ENCODE measurements at places on chromosomes 1 and 21.

GRCh38 chr1:67175530-67176087, 9.4 kb downstream of the IL23R start:
- DNase-seq: no peak

DNA sequence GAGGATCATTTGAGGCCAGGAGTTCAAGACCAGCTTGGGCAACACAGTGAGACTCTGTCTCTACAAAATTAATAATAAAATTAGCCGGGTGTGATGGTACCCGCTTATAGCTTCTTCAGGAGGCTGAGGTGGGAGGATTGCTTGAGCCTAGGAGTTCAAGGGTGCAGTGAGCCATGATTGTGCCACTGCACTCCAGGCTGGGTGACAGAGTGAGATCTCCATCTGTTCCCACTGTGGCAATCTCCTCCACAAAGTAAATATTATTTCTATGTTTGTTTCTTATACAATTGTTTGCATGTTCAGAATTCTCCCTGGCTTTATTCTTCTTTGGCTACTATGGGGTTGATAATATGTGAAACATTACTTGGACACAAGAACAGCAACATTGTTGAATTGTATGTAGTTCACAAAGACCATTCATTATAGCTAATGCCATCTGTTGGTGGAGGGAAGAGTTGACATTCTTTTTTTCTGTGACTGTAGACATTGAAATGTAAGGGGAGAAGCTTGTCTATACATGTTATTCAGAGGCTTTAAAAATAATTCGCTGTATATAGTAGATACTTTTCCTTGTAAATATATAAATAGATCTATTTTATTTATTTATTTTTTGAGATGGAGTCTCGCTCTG, 47.8 kb upstream of the SRSF10 start:
- DNase-seq: no peak

- no peak for DNase-seq
These were observed 1388.1 kb downstream of the AMY1C start for GRCh38 chr1:105137543-105138457.

- no peak for DNase-seq
These were observed 6.1 kb upstream of the RLF start for GRCh38 chr1:40155135-40155534.

DNA sequence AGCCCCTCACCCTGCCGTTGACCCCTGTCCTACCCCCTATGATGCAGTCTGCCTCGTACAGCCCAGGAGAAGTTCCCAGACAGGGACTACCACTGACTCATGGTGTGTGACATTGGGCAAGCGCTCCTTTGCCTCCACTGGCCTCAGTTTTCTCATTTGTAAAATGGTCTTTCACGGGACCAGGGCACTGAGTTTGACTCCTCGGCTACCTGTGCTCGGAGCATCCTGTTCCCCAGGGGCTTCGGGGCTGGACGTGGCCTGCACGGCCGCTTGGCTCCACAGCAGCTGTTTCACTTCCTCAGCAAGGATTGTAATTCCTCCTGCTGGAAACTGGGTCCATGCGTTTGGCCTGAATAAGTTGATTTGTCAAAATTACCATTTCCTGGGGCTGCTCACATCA, 277.3 kb downstream of the MATN1 start:
- DNase-seq: no peak

DNA sequence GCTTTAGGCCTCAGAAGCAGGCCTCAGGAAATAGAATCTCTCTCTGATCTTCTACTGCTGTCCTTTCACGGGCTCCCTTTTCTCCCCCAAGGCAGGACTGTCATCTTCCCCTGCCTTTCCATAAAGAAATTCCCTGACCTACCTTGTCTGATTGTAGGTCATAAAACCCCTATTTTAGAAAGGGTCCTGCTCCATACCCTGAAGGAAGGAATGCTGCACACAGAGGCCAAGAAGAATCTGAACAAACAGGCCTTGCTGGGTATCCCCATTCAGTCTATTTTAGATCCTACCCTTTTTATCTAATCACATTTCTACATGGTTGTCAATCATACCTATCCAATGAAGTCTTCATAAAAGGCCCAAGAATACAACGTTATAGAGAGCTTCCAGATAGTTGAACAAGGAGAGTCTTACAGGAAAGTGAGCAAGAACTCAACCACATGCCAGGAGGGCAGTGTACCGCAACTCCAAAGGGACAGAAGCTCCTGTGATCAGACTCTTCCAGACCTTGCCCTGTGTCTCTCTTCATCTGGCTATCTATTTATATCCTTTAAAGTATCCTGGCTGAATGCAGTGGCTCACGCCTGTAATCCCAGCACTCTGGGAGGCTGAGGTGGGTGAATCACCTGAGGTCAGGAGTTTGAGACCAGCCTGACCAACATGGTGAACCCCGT, 93.1 kb downstream of the SLC16A1 start:
- no peak for DNase-seq

DNA sequence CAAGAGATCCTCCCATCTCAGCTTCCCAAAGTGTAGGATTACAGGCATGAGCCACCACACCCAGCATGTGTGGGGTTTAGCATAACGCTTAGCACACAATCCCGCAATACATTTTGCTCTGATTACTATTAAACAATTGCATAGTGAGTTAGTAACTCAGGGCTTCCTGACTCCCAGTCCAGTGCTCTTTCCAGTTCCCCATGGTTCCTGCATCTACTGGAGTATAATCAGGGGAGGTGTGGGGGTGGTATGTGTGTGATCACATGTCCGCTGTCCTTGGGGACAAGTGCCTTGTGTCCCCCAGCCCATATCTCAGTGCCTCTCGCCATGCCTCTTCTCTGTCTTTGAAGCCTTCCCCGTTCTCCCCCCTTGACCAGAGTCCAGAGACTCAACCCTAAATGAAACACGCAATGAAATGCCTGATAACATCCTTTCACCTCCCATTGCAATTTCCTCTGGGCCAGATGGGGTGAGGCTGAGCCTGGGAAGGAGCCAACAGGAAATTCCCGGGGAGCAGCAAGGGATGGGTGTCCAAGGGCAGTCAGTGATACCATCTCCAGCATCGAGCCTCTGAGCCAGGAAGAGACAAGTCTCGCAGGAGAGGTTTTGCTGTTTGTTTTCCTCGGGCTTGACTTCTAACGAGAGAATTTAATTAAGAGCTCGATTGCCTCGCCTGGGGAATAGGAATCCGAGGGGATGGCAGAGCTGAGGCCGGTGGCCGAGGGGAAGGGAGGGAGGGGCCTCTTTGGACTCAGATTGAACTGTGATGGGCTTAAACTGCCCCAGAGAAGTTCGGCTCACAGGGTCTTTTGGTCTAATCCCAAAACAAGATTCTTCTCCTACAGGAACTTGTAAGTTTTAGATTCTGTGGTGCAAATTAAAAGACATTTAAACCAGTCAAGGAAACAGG, 7.7 kb upstream of the HTR1D start:
- DNase-seq: no peak

- no peak for DNase-seq
These were observed 63.4 kb downstream of the KCNAB2 start for GRCh38 chr1:6108937-6109614.

DNA sequence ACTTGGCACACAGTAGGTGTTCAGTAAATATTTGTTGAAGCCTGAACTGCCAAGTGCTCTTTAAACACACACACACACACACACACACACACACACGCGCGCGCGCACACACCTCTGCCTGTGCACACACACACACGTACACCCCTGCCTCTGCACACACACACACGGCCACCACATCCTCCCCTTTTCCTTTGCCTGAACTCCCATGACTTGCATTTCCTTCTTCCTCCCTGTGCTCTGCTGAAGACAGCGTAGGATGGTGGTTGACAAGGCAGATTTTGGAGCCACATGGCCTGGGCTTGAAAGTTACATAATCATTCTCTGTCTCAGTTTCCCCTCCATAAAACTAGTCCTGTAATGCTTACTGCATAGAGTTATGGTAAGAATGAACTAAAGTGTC, 712.3 kb downstream of the PTPRU start:
- no peak for DNase-seq

DNA sequence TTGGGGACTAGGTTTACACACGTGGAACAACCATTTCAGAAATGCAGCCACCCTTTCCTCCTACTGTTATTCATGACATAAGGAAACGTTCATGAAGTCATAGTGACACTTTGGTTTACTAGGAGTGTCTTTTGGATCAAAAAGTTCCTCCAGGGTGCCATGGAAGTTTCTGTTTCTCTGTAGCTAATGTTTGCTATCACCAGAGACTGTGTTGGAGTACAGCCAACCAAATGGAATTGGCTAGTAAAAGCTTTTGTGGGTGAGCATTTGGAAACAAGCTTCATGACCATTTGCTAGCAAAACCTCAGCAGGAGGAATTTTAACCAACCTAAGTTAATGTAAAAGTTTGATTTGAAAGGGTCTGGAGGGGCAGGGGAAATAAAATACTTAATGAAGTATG, 43.9 kb upstream of the ADGRL2 start:
- DNase-seq: no peak

- no peak for DNase-seq
These were observed 306.5 kb downstream of the HHIPL2 start for GRCh38 chr1:222241410-222241809.

- no peak for DNase-seq
These were observed 25.0 kb upstream of the RD3 start for GRCh38 chr1:211517006-211517405.

DNA sequence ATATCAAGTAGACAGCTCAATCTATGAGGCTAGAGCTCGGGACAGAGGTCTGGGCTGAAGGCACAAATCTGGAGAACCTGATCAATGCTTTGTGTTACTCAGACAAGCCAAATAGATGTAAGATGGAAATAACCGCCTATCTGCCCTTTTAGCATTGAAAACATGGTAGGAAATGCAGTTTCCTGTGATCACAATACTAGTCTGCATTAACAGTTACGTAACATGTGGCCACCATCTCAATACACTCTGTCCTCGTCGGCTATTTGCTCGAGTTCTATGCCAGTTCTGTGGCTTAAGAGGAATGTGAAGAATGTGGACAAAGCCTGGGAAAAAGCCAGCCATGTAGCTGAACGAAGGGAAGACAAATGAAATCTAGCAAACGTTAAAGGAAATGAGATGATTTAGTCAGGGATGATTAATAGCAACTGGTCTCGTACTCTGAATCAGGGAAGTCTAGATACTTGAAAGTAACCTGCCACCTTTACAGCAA, 73.3 kb downstream of the HSF2BP start:
- no peak for DNase-seq

DNA sequence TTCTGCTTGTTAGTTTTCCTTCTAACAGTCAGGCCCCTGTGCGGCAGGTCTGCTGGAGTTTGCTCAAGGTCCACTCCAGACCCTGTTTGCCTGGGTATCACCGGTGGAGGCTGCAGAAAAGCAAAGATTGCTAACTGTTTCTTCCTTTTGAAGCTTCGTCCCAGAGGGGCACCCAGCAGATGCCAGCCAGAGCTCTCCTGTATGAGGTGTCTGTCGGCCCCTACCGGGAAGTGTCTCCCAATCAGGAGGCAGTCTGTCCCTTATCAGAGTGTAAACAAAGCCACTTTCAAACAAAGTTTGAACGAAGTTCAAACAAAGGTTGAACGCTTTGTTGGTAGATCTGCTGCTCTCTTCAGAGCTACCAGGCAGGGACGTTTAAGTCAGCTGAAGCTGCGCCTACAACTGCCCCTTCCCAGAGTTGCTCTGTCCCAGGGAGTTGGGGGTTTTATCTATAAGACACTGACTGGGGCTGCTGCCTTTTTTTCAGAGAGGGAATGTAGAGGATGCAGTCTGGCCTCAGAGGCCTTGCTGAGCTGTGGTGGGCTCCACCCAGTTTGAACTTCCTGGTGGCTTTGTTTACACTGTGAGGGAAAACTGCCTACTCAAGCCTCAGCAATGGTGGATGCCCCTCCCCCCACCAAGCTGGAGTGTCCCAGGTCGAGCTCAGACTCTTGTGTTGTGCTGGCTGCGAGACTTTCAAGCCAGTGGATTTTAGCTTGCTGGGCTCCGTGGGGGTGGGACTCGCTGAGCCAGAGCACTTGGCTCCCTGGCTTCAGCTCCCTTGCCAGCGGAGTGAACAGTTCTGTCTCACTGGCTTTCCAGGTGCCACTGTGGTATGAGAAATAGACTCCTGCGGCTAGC, 401.8 kb downstream of the SRGAP2C start:
- DNase-seq: no peak

- DNase-seq: no peak
These were observed 4.9 kb downstream of the AHDC1 start for GRCh38 chr1:27598902-27599528.

DNA sequence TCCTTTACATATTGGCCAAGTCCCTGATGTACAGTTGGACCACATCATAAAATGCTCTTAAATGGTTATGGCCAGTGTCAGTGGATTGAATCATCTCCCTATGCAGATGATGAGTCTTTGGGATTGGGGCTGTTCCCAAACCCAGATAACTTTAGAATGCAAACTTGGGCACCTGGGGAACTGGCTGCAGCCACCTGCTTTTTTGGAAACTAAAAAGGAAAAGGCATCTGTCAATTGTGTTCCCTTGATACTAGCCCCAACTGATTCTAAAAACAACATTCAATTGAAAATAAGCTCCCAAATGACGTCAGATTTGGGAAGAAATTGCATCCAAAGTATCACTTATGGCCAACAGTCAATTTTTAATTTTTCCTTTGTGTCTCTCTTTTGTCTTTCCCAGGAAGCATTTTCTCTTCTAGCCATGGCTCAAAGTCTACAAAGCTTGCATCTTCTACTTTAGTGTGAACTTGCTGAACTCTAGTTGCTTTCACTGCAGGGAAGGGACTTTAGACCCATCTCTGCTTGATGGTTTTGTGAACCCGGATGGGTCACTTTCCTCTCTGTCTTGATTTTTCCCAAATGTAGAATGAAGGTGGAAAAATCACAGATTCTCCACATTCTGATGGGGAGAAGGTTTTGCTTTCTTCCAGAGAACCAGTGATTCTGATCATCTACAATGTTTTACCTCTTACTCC, 402.3 kb upstream of the USP24 start:
- DNase-seq: no peak

DNA sequence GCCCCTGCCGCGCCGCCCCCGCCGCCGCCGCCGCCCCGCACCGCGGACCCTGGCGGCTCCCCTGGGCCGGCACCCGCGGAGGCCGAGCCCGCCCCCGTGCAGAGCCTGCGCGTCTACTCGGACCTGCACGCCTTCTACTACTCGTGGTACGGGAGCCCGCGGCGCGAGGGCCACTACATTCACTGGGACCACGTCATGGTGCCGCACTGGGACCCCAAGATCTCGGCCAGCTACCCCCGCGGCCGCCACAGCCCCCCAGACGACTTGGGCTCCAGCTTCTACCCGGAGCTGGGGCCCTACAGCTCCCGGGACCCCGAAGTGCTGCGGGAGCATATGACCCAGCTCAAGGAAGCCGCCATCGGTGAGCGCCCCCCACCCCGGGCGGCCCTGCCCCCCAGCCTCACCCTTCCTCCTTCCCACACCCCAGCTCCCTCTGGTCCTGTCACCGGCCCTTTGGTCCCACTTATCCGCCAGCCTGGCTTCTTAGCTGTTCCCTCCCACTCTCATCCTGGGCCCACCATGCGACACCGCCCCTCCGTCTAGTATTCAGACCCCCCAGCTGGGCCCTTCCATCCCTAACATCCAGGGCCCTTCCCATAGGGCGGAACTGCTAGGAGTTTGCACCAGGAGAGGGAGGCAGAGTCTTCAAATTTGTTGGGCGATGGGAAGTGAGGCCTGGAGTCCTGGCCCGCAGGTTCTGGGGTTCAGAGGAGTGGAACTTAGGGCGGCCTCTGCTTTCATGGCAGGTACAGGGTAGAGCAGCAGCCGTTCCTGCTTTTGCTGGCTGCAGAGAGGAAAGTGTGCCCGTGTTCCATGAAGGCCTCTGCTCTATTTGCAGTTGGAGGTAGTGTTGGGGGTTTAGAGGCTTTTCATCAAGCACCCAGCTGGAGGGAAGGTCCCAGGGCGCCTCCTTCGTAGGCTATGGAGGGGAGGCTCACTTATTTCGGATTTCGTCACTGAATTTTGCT, 1.0 kb downstream of the MANEAL start:
- no peak for DNase-seq

GRCh38 chr21:26881504-26882228, 36.5 kb upstream of the ADAMTS1 start:
- no peak for DNase-seq

All from activated naive CD4-positive, alpha-beta T cell (primary cell).